Endothelial cell (in vitro differentiated cells): ENCODE measurements at places on chromosomes 6 and 20. TPM values are rescaled to one million over a fixed set of nuclear protein-coding genes. Genes with fewer than 3 reads are reported as not detected.
A peak's percentile ranks its signal among the peaks of the same experiment; 100 is the strongest.

- no peak for DNase-seq
Observed at GRCh38 chr6:169792306-169793015, 41.0 kb downstream of the ERMARD start.

GRCh38 chr20:39777610-39778009, 815.5 kb downstream of the DHX35 start:
- DNase-seq, result no peak

GRCh38 chr6:14100138-14100537, 17.4 kb upstream of the CD83 start:
- no peak for DNase-seq

GRCh38 chr6:111276335-111276734, 189.0 kb downstream of the SLC16A10 start:
- DNase-seq, result no peak

- peak; percentile 83 for DNase-seq
Observed at GRCh38 chr6:114108119-114109002, 137.4 kb upstream of the HDAC2 start.

Gene RBPJL
- total RNA-seq, result not detected
